IPS DF 6.9 (cell line): ENCODE measurements at places on chromosomes 1 and 21.

GRCh38 chr21:38166173-38166535, 90.6 kb upstream of the KCNJ15 start:
- H3K27ac ChIP-seq: no peak overlapping the region
- no peaks in the 10 kb centered on the region for H3K27me3 ChIP-seq
- DNase-seq: no peak
- H3K36me3 ChIP-seq: no peaks in the 10 kb centered on the region
- no peak overlapping the region for H3K4me3 ChIP-seq

GRCh38 chr1:1683104-1683905, 9.3 kb downstream of the SLC35E2B start:
- H3K4me3 ChIP-seq: no peak overlapping the region
- peaks cover 8% of the 10 kb centered on the region; the same call in 1 of the 2 replicates for H3K4me1 ChIP-seq
- H3K27ac ChIP-seq: no peak overlapping the region
- H3K36me3 ChIP-seq: no peaks in the 10 kb centered on the region; the same call in 1 of the 2 replicates
- H3K27me3 ChIP-seq: no peaks in the 10 kb centered on the region
- no peak for DNase-seq

GRCh38 chr1:182925661-182926060, 27.3 kb downstream of the SHCBP1L start:
- no peak for DNase-seq
- no peaks in the 10 kb centered on the region for H3K4me1 ChIP-seq
- H3K27ac ChIP-seq: no peak overlapping the region
- H3K27me3 ChIP-seq: no peaks in the 10 kb centered on the region

DNA sequence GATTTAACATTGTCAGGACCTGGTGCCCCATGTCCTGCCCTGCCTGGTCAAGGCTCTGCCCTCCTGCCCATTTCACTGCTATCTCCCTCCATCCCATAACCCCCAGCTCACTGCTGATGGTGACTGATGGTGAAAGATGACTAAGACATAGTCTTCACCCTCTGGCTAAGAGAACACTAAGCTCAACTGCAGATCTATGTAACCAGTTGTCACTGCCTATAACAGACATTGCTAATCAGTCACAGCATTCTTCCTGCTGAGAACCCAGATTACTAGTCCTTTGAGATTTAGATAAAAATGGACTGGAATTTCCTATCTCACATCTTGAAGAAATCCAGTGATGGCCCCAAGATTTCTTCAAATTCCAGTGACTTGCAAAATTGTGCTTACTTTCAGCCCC, 8.0 kb upstream of the ZNF362 start:
- no peaks in the 10 kb centered on the region for H3K27me3 ChIP-seq
- no peak for DNase-seq
- no peak overlapping the region for H3K27ac ChIP-seq
- H3K4me3 ChIP-seq: no peak overlapping the region
- no peaks in the 10 kb centered on the region for H3K36me3 ChIP-seq

- no peaks in the 10 kb centered on the region for H3K36me3 ChIP-seq
- H3K27ac ChIP-seq: no peak overlapping the region
- H3K4me3 ChIP-seq: no peak overlapping the region
- H3K4me1 ChIP-seq: no peaks in the 10 kb centered on the region
- DNase-seq: no peak
- H3K27me3 ChIP-seq: no peaks in the 10 kb centered on the region
Observed at GRCh38 chr1:213779228-213779627, 208.5 kb upstream of the PROX1 start.

DNA sequence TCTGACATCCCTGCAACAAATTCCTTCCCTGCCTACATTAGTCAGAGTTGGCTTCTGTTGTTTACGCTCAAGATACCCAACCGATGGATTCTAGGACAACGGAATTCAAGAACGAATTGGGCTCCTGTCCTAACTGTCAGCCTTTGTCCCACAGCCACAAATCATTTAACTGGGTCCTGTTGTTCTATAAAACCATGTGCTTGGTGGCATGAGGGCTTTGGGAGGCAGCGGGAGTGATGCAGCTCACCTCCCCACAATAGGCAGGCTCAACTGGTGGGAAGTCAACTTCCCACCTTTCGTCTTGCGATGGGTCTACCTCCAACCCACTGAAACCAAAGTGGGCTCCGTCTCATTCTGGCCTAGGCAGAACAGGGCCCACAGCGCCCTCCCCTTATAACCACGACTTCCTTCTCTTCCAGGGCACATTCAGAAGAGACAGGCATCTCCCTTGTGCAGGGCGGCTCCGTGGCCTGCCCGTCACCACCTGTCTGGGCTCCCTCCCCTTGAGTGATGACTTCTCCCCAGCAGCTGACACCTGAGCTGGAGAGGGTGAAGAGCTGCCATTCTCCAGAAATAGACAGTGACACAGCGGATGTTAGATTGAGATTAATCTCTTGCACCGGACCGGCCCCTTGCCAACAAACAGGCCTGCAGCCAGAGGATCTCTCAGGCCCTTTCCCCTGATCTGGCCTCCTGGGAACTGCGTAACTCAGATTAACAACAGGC, 26.5 kb downstream of the LRRC38 start:
- H3K4me3 ChIP-seq: no peak overlapping the region
- no peaks in the 10 kb centered on the region for H3K36me3 ChIP-seq
- no peaks in the 10 kb centered on the region for H3K4me1 ChIP-seq
- H3K27me3 ChIP-seq: no peaks in the 10 kb centered on the region
- no peak for DNase-seq

GRCh38 chr1:172939475-172939874, 111.3 kb downstream of the TNFSF18 start:
- no peak for DNase-seq
- H3K27ac ChIP-seq: no peak overlapping the region
- no peaks in the 10 kb centered on the region for H3K27me3 ChIP-seq
- no peaks in the 10 kb centered on the region; the same call in 1 of the 2 replicates for H3K4me1 ChIP-seq
- H3K36me3 ChIP-seq: no peaks in the 10 kb centered on the region

GRCh38 chr1:108149796-108150467, 50.2 kb downstream of the SLC25A24 start:
- no peak for DNase-seq
- no peak overlapping the region for H3K27ac ChIP-seq
- H3K27me3 ChIP-seq: no peaks in the 10 kb centered on the region
- H3K4me1 ChIP-seq: no peaks in the 10 kb centered on the region
- no peak overlapping the region for H3K4me3 ChIP-seq

DNA sequence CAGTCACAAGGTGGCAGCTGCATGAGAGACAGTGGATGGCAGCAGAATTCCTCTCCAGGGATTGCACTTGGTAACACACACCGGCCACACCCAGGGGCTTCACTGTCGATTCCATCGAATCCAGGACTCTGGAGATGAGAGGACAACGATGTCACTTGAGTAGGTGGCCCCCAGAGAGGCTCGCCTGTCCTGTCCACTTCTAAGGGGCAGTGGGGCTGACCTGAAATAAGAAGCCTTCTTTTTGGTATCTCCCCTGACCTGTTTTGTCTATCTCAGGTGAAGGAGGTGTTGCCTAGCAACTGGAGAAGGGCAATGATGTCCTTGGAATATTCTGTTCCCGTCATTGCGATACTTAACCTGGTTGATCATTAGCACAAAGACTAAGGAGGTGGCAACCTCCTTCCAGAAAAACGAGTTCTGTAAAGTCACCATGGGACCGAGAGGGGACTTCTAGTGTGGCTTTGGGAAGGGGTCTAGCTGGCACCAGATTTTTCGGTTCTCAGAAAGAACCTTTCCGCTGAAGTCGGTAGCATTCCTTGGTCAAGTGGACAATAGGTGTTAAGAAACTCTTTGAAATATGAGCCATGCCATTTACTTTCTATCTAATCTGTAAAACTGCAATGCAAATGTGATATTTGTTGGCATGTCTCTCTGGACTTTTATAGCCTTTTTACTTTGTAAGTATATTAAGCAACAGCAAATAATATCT, 85.2 kb upstream of the TMPRSS2 start:
- DNase-seq: no peak
- no peak overlapping the region for H3K27ac ChIP-seq
- no peak overlapping the region for H3K4me3 ChIP-seq

- no peak overlapping the region for H3K27ac ChIP-seq
- H3K4me1 ChIP-seq: no peaks in the 10 kb centered on the region
- no peaks in the 10 kb centered on the region for H3K27me3 ChIP-seq
- H3K4me3 ChIP-seq: no peak overlapping the region
- no peak for DNase-seq
Observed at GRCh38 chr1:160577671-160578070, 1.6 kb downstream of the CD84 start.

- peaks cover 4% of the 10 kb centered on the region for H3K27me3 ChIP-seq
- H3K4me3 ChIP-seq: peak overlapping the region; percentile 70
- H3K4me1 ChIP-seq: no peaks in the 10 kb centered on the region
- H3K27ac ChIP-seq: no peak overlapping the region
- no peak for DNase-seq
Observed at GRCh38 chr1:42035205-42035829, 116.6 kb upstream of the HIVEP3 start.

DNA sequence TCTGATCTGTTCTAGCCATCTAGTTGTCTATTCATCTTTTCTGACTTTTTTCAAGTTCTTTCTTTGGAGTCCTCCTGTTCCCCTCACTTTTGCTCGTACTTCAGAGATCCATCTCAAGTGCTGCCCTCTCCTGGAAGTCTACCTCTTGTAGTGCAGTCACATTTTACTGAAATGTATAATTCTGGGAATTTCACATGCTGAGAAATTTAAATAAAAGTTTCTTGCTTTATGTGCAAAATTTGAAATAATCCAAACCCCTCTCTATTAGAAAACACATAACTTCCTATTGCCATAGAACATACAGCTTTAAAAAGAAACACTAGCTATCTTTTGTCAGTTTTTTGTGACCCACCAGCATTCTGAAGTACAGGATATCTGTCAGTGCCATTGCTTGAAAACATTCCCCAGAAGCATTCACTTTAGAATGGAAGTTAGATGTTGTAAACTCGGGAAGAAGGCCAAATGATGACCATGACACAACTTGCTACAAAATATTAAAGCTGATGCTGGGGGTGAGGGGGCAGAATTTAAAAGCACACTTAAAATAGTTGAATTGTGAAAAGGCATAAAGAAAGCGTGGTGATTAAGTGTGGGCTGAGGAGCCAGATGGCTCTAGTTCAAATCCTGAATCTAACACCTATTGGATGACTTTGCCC, 22.0 kb downstream of the RLF start:
- no peak for DNase-seq
- H3K27me3 ChIP-seq: no peaks in the 10 kb centered on the region
- no peaks in the 10 kb centered on the region for H3K36me3 ChIP-seq
- H3K4me3 ChIP-seq: no peak overlapping the region

- H3K27me3 ChIP-seq: no peaks in the 10 kb centered on the region
- H3K4me3 ChIP-seq: no peak overlapping the region
- no peak overlapping the region for H3K27ac ChIP-seq
- DNase-seq: no peak
Observed at GRCh38 chr1:67407498-67407897, 22.7 kb downstream of the SERBP1 start.

DNA sequence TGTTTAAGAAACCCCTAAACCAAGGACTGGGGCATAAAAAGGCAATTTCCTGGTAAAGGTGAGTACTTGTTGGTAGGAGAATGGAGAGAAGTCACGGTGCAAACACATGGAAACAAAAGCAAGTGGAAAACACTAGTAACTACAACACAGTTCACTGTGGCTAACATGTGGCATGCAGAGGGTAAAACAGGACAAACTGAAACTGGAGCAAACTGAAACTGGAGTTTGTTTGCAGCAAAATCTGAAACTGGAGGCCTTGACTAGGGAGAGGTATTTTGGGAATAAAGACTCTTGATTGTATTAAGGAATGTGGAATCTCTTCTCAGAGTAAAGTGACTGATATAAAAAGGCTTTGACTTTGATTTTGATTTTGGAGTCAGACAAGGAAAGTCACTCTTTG, 376.3 kb upstream of the PRMT6 start:
- no peak overlapping the region for H3K27ac ChIP-seq
- H3K36me3 ChIP-seq: no peaks in the 10 kb centered on the region
- no peak overlapping the region for H3K4me3 ChIP-seq

GRCh38 chr1:70840260-70840953, 207.2 kb downstream of the PTGER3 start:
- DNase-seq: no peak
- no peak overlapping the region for H3K4me3 ChIP-seq
- H3K27ac ChIP-seq: no peak overlapping the region

- no peaks in the 10 kb centered on the region for H3K36me3 ChIP-seq
- no peak for DNase-seq
- H3K4me3 ChIP-seq: no peak overlapping the region
- no peaks in the 10 kb centered on the region for H3K27me3 ChIP-seq
Observed at GRCh38 chr21:44383216-44383615, 29.8 kb downstream of the TRPM2 start.

GRCh38 chr1:112546076-112546475, 37.3 kb downstream of the WNT2B start:
- H3K27me3 ChIP-seq: no peaks in the 10 kb centered on the region
- no peak for DNase-seq
- H3K4me1 ChIP-seq: no peaks in the 10 kb centered on the region
- no peak overlapping the region for H3K4me3 ChIP-seq
- H3K36me3 ChIP-seq: no peaks in the 10 kb centered on the region

- no peaks in the 10 kb centered on the region for H3K27me3 ChIP-seq
- no peak for DNase-seq
- peaks cover 6% of the 10 kb centered on the region; the same call in 1 of the 2 replicates for H3K4me1 ChIP-seq
- no peak overlapping the region for H3K4me3 ChIP-seq
- no peak overlapping the region for H3K27ac ChIP-seq
Observed at GRCh38 chr1:161115132-161115711, 2.6 kb downstream of the PFDN2 start.

- no peaks in the 10 kb centered on the region for H3K27me3 ChIP-seq
- no peak for DNase-seq
- H3K27ac ChIP-seq: no peak overlapping the region
- H3K4me1 ChIP-seq: no peaks in the 10 kb centered on the region
Observed at GRCh38 chr1:155860970-155861510, 1.7 kb downstream of the SYT11 start.

DNA sequence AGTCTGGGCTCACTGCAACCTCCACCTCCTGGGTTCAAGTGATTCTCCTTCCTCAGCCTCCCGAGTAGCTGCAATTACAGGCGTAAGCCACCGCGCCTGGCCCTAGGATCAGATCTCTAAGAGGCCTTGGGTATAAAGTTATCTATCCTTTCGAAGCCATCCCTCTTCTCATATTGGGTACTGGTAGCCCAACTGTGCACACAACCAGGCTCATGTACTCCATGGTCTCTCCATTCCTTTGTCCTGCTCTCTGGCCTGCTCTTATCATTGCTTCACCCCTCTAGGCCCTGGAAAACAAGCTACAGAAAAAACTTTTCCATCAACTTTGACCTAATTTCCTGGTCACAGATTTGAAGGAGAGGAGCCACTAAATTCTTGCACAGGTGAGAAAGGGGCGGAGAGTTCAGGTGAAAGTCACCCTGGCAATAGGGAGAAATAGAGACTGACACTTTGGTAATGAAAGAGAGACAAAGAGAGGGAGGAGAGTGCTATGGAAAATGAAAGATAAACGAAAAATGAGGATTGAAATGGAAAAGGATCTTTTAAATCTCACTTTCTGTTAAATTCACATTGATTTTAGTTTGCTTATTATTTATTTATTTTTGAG, 6.0 kb downstream of the TXNIP start:
- no peak for DNase-seq
- peaks cover 12% of the 10 kb centered on the region; the same call in 1 of the 2 replicates for H3K36me3 ChIP-seq

- H3K4me3 ChIP-seq: no peak overlapping the region
- no peaks in the 10 kb centered on the region for H3K36me3 ChIP-seq
- no peaks in the 10 kb centered on the region for H3K27me3 ChIP-seq
- no peak overlapping the region for H3K27ac ChIP-seq
- DNase-seq: no peak
Observed at GRCh38 chr1:8987881-8988617, 38.2 kb downstream of the SLC2A7 start.

- DNase-seq: no peak
- no peaks in the 10 kb centered on the region for H3K27me3 ChIP-seq
- H3K4me1 ChIP-seq: no peaks in the 10 kb centered on the region; the same call in 1 of the 2 replicates
Observed at GRCh38 chr1:21845646-21846641, 33.9 kb downstream of the LDLRAD2 start.

- H3K27ac ChIP-seq: no peak overlapping the region
- H3K27me3 ChIP-seq: no peaks in the 10 kb centered on the region
- DNase-seq: peak; percentile 29
- no peaks in the 10 kb centered on the region for H3K36me3 ChIP-seq
Observed at GRCh38 chr1:50774759-50775351, 185.2 kb downstream of the FAF1 start.
